ENCODE measurements at places on chromosomes 1 and 21.
A peak's percentile ranks its signal among the peaks of the same experiment; 100 is the strongest.

DNA sequence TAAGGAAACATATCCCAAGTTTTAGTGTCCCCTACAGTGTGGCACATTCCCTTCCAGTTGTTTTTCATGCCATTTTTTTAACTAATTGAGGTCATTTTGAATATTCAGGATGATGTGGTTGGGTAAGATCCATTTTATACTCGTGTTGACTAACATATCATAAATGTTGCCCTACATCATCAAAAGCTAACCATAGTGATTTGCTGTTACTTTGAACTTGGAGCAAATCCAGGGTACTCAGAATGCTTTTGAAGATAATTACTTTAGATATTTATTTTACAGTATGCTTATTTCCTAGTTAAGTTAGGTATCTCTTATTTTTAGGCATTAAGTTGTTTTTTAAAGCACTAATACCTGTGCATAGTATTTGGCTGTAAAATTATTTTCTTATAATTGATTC, 57.8 kb downstream of the DYRK1A start:
- no peak for DNase-seq

- DNase-seq = no peak
Observed at GRCh38 chr1:243287652-243288051, 31.8 kb downstream of the SDCCAG8 start.

- no peak for DNase-seq
Observed at GRCh38 chr1:179757933-179758332, 14.8 kb downstream of the FAM163A start.

GRCh38 chr1:15691434-15692032, 7.4 kb downstream of the PLEKHM2 start:
- DNase-seq = no peak

GRCh38 chr1:214514032-214514818, 37.2 kb downstream of the PTPN14 start:
- DNase-seq = peak; percentile 17

- no peak for DNase-seq
Observed at GRCh38 chr1:61641578-61642336, 83.2 kb downstream of the TM2D1 start.

DNA sequence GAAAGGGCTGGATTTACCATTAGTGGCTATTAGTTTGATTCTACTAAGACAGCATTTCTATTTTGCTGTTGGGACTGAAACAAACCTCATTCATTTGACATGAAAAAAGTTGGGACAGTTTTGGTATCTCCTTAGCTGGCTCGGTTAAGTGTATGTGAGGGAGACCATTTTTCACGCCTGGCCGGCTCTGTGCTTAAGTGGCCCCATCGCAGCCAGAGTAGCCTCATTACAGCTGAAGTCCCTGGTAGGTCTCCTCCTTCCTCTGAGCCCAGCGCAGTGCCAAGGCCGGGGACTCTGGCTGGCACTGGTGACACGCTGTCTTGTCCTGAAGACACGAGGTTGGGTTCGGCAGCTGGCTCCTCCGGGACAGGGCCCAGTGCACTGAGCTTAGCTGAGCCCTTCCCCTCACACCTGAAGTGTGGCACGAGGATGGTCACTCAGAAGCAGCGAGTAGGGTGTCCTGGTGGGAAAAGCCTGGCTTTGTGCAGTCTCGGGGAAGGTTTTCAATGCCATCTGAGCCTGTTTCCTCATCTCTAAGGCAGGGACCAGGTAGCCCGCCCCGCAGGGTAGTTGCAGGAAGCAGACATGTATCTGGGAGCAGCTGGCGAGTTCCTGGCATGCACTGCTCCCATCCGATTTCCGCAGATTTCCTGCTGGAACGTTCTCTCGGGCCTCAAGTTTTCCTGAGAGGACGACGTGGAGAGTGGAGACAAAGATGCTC, 196.5 kb downstream of the DYRK1A start:
- DNase-seq = no peak

- DNase-seq = no peak
Observed at GRCh38 chr1:6732942-6733341, 31.3 kb upstream of the DNAJC11 start.

DNA sequence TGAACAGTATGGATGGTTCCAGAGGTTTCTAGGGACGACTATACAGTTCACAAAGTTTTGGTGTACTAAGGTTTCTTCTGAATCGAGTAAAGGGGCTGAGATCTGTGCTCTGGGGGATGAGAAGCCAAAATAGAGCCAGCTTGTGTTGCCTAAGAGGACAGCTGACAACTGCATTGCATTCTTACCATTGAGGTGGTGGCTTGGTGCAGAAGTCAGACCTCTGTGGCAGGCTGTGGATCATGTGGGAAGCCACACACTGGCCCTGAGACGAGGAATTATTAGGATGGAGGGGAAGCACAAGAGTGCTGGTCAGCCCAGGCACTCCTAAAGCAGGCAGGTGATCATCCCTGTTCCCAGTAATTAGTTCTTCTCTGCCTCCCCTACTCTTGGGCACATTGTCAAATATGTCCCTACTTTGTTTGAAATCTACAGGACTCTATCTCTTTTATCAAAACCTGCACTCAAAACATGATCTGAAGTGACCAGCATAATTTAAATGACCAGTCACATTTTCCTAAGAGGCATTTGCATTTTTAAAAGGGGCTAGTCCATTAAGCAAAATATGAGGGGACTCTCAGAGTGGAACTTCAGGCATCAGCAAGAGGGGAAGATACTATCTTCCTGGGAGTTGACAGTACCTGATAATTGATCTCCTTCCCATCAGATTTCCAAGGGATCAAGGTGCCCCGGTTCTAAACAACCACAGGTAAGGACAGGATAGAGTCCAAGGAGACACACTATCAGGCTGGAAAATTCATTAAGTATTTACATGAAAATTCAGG, at the start of gene FCRLB:
TSS of gene FCRLB (plus strand) at position 589 of the 782 bp plus-strand sequence. CDS start 1,129 bp downstream, outside the sequence.
- DNase-seq = no peak

DNA sequence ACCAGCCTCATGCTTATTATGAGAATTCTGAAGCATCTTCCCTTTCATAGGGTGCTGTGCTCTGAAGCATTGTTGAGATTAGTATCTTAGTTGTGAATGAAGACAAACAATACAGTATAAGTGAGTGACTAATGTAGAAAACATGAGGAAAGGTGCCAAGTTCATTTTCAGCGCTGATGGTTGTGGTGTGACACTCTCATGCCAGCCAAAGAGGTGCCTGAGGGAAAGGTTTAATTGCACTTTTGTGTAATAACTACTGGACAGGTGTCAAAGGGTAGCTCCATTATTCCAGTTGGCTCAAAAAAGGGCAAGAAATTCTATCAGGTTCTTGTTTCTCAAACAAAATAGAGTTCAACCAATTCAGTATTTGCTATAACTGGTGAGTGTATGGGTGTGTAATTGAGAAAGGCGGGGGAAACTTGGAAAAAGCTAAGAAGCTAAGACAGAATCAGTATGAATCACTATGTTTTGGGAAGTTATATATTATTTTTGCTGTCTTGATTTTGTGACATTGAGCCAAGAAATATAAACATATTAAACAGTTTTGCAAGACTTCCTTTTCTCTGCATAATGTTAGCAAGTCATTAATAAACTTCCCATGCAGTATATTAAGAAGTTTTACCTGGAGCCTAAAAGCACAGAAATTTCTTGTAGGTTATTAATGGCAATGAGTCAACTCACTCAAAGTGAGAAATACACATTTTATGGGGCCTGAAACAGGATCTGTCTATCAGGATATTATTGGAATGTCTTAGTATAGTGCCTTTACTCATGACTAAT, 31.8 kb downstream of the KCNK2 start:
- DNase-seq = no peak

DNA sequence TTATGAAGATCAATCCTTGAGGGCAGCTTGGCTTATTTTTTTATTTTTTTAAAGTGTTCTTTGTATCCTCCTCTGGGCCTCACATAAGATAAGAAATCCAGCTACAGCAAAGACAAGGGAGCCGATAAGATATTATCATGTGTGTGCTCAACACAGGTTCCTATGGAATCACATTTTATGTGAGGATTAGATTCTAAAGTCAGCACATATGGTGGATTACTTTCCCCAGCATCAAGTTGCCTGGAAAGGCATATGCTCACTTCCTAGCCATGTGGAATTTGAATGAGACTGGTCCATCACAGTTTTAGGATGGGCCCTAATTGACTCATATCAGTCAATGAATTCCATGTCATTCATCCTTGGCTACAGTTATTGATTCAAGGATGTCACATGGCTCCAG, 456.9 kb upstream of the LRRC7 start:
- no peak for DNase-seq

GRCh38 chr1:89149976-89150375, 24.1 kb upstream of the GBP2 start:
- no peak for DNase-seq
